Stimulated activated CD4-positive, alpha-beta T cell treated with anti-CD3 and anti-CD28 coated beads, Interleukin-2, amount 100 ng/mL, for 4 hours (primary cell): ENCODE measurements at places on chromosomes 6 and 20.

- no peak for DNase-seq
These were observed 187.3 kb upstream of the HEY2 start for GRCh38 chr6:125562156-125562555.

GRCh38 chr6:21937466-21937865 lies 343.9 kb downstream of the SOX4 start:
- DNase-seq = no peak

DNA sequence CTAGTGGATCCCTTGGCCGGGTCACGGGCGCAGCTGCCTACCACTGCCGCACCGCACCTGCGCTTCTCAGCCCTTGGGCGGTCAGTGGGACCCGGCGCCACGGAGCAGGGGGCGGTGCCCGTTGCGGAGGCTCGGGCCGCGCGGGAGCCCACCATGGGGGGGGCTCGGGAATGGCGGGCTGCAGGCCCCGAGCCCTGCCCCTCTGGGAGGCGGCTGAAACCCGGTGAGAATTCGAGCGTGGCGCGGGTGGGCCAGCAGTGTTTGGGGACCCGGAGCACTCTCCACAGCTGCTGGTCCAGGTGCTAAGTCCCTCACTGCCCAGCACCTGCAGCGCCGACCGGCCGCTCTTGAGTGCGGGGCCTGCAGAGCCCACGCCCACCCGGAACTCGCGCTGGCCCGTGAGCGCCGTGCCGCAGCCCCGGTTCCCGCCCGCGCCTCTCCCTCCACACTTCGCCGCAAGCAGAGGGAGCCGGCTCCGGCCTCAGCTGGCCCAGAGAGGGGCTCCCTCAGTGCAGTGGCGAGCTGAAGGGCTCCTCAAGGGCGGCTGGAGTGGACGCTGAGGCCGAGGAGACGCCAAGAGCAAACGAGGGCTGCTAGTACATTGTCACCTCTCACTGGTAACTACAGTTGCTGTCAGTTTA lies 120.5 kb upstream of the TMEM170B start:
- DNase-seq = no peak

GRCh38 chr6:3535776-3536435 lies 79.1 kb upstream of the SLC22A23 start:
- DNase-seq = no peak

DNA sequence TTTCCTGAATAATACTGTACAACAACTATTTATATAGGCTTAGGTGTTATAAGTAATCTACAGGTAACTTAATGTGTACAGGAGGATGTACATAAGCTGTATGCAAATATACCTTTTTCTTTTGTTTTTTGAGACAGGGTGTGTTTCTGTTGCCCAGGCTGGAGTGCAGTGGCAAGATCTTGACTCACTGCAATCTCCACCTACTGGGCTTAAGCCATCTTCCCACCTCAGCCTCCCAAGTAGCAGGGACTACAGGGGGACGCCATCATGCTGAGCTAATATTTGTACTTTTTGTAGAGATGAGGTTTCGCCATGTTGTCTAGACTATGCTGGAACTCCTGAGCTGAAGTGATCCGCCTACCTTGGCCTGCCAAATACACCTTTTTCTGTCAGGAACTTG lies 191.7 kb upstream of the ZNF217 start:
- DNase-seq = no peak

GRCh38 chr6:152091851-152092341 lies 284.4 kb downstream of the ESR1 start:
- DNase-seq = no peak

- no peak for DNase-seq
These were observed 8.1 kb downstream of the ARHGAP18 start for GRCh38 chr6:129701721-129702455.

- DNase-seq = no peak
These were observed 16.2 kb downstream of the ADGRB3 start for GRCh38 chr6:68651011-68651985.

DNA sequence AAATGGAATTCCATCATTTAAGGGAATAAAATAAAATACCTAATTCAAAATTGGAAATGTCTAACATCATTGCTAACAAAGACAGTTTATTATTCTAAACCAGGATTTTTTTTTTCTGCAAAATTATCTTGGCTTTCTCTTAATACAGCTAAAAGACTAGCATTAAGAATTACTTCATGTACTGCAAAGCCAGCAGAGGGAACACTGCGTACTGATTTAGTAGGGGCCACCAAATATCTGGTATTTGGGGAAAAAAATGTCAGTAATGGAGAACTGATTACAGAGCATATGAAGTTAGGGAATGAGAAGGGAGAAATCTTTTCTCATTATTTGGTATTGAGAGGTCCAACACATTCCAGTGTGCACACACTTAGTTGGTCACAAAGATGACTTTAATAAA lies 3.2 kb upstream of the SOX4 start:
- no peak for DNase-seq

- peak; percentile 42 for DNase-seq
These were observed 80.4 kb upstream of the BTN3A2 start for GRCh38 chr6:26284537-26285142.

- DNase-seq = no peak
These were observed 358.5 kb upstream of the RUNX2 start for GRCh38 chr6:44969446-44970185.
